Chondrocyte (in vitro differentiated cells): ENCODE measurements at places on chromosomes 1 and 21.

GRCh38 chr1:65420590-65421350 lies at the start of the genes LEPR and LEPROT:
LEPR (plus strand) TSS chr1:65420668; CDS start chr1:65565566, 144,898 bp downstream.
LEPROT (plus strand) TSS chr1:65420668; CDS start chr1:65420725, 57 bp downstream.
- H3K27me3 ChIP-seq, result no peaks in the 10 kb centered on the region
- DNase-seq, result no peak
- H3K4me3 ChIP-seq, result no peak within 1 kb of the TSS
- H3K36me3 ChIP-seq, result peaks cover 4% of the 10 kb centered on the region

GRCh38 chr1:109040989-109041620 lies 797 bp downstream of the WDR47 start:
- H3K4me1 ChIP-seq, result peaks cover 15% of the 10 kb centered on the region
- H3K27ac ChIP-seq, result peak overlapping the region; percentile 84
- H3K4me3 ChIP-seq, result peak overlapping the region; percentile 87
- no peaks in the 10 kb centered on the region for H3K36me3 ChIP-seq

DNA sequence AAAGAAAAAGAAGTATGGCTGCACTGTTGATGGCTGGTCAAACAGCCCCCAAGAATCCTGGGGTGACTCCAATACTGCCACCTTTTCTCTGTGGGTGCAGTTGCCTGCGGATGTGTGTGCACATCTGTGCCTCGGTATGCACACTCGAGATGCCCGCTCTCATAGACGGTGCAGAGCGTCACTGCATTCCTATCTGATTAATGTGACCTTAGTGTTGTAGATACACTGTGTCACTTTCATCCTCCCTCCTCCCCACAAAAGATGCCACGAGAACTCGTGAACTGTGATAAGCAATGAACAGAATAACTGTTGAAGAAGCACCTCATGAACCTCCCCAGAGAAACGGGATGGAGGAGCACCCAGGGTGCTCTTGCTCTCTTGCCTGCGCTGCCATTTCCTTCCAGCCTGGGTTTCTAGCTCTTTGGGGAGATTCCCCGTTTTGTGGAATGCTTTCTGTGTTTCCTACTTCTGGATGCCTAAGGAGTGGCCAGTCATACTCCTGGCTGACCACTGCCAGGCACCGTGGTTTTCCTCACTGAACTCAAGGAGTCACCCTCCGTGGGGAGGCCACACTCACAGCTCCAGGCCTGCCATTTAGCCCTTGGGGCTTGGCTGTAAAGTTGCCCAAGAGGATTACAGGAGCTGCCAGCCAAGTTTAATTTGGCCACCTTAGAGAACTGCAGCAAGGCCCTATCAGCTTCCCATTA lies 32.0 kb downstream of the NTPCR start:
- H3K4me1 ChIP-seq, result peaks cover 4% of the 10 kb centered on the region
- H3K4me3 ChIP-seq, result no peak overlapping the region
- DNase-seq, result no peak
- no peaks in the 10 kb centered on the region for H3K27me3 ChIP-seq
- no peak overlapping the region for H3K27ac ChIP-seq

GRCh38 chr1:87800006-87800405 lies 471.3 kb downstream of the LMO4 start:
- H3K36me3 ChIP-seq, result no peaks in the 10 kb centered on the region
- no peak overlapping the region for H3K27ac ChIP-seq
- no peak for DNase-seq
- H3K4me1 ChIP-seq, result peaks cover 15% of the 10 kb centered on the region

DNA sequence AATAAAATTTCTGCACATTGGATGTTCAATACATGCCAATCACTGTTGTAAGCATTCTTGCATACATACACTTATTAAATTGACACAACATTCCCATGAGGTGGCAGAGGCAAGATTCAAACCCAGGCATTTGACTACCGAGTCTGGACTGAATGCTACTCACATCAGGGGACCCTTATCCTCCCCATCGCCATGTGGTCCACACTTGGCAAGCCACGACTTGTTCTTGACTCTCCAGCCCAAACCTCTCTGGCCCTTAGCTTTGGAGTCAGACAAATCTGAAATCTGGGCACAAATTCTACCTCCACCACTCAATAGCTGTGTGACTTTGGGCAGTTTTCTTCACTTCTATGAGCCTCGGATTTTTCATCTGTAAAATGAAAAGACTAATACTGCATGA lies 57.1 kb downstream of the NMNAT2 start:
- no peak for DNase-seq
- peaks cover 13% of the 10 kb centered on the region for H3K27me3 ChIP-seq
- H3K36me3 ChIP-seq, result no peaks in the 10 kb centered on the region
- H3K4me3 ChIP-seq, result no peak overlapping the region
- peaks cover 21% of the 10 kb centered on the region for H3K4me1 ChIP-seq
- H3K27ac ChIP-seq, result no peak overlapping the region

- H3K36me3 ChIP-seq, result no peaks in the 10 kb centered on the region
- no peak overlapping the region for H3K4me3 ChIP-seq
Observed at GRCh38 chr1:171179318-171180227, 5.5 kb upstream of the FMO2 start.

GRCh38 chr1:234111458-234112142 lies 207.1 kb downstream of the SLC35F3 start:
- peaks cover 7% of the 10 kb centered on the region for H3K4me1 ChIP-seq
- peaks cover 34% of the 10 kb centered on the region for H3K27me3 ChIP-seq
- peak overlapping the region; percentile 39 for H3K27ac ChIP-seq
- H3K4me3 ChIP-seq, result no peak overlapping the region
- H3K36me3 ChIP-seq, result no peaks in the 10 kb centered on the region

DNA sequence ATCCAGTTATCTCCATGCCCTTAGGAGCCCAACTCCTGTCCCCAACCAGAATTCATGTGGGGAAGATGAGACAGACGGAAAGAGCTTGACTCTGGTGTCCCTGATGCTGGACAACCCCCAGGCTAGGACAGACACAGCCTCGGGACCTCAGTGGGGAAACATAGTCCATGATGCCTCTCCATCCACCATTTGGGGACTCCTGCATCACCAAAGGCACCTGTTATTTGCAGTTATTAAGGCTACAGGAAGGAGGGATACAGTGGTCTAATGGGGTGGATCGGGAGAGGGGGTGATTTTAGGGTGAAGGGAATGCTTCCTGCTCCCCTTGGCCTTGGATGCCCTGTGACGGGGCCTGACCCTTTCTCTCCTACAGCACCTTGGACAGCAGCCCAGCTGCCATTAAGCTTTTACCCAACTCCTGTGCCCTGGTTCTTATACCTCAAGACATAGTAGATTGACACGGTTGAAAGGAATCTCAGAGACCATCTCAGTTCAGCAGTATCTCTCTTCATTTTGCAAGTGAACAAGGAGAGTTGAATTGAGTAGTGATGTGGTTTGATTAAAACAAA lies 111.6 kb downstream of the MATN1 start:
- DNase-seq, result no peak
- no peaks in the 10 kb centered on the region for H3K4me1 ChIP-seq
- H3K27me3 ChIP-seq, result peaks cover 33% of the 10 kb centered on the region
- no peak overlapping the region for H3K27ac ChIP-seq
- no peaks in the 10 kb centered on the region for H3K36me3 ChIP-seq

DNA sequence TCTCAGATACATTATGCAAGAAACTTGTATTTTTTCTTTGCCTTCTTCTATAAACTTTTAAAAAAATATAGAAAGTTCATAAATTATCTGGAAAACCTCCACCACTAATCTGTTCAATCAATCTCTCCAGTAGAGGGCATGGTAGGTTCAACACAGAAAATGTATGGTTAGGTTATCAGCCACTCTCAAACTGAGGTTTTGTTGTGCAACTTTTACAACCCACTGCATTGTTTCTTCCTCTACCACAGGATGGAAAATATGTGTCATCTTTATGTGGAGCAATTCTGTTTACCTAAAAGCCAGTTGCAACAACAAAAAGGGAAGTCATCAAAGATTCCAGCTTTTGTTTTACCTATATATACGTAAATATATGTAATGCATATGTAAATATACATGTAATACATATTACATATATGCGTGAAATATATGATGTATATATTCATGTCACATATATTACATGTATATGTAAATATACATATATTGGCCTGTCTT lies 3.0 kb upstream of the RGS2 start:
- DNase-seq, result no peak
- peaks cover 4% of the 10 kb centered on the region for H3K36me3 ChIP-seq
- H3K27ac ChIP-seq, result no peak overlapping the region
- H3K4me1 ChIP-seq, result peaks cover 37% of the 10 kb centered on the region

DNA sequence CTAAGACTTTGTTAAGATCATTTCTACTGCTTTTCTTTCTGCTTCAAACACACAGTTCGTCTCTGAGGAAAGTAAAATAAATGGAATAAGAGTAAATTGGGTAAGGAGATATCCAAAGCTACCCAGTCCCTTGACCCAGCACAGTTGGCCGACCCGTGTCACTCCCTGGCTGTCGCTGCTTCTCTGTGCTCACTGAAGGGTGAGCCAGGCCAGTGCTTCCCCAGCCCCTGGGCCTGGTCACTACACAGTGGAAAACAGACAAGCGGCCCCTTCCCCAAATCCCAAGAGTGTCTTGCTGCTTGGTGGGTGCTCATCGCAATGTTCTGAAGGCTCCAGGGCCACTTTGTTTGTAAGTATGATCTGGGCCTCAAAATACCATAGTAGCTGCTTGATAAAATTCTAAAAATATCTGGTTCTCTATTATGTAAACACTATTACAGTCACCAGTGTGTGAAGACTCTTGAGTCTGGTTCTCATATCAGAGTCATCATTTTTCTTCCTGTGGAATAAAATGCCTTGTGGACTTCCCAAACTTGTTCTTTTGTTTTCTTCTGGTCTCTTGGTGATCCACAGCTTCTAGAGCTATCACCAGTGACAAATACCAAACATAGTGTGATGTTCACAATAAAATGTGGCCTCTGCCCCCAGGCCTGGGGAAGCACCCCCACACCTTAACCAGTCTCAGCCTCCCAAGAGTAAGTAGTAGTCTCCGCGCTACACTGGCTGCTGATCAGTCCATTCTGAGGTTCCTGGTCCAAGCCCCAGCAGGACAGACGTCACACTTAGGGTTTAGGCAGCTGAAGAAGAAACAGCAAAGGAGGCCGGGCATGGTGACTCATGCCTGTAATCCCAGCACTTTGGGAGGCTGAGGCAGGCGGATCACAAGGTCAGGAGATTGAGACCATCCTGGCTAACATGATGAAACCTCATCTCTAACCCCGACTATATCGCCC lies 106.2 kb downstream of the DHRS3 start:
- H3K36me3 ChIP-seq, result peaks cover 16% of the 10 kb centered on the region
- DNase-seq, result no peak
- no peak overlapping the region for H3K27ac ChIP-seq
- H3K4me1 ChIP-seq, result peaks cover 8% of the 10 kb centered on the region
- H3K4me3 ChIP-seq, result no peak overlapping the region

GRCh38 chr1:235077571-235078479 lies 50.8 kb downstream of the TOMM20 start:
- no peak overlapping the region for H3K27ac ChIP-seq
- DNase-seq, result no peak
- H3K36me3 ChIP-seq, result no peaks in the 10 kb centered on the region

- H3K27ac ChIP-seq, result peak overlapping the region; percentile 93
- H3K4me1 ChIP-seq, result peaks cover 38% of the 10 kb centered on the region
- no peaks in the 10 kb centered on the region for H3K27me3 ChIP-seq
- DNase-seq, result no peak
- peak overlapping the region; percentile 80 for H3K4me3 ChIP-seq
- H3K36me3 ChIP-seq, result peaks cover 16% of the 10 kb centered on the region
Observed at GRCh38 chr1:43368646-43369020, 822 bp upstream of the ELOVL1 start.

DNA sequence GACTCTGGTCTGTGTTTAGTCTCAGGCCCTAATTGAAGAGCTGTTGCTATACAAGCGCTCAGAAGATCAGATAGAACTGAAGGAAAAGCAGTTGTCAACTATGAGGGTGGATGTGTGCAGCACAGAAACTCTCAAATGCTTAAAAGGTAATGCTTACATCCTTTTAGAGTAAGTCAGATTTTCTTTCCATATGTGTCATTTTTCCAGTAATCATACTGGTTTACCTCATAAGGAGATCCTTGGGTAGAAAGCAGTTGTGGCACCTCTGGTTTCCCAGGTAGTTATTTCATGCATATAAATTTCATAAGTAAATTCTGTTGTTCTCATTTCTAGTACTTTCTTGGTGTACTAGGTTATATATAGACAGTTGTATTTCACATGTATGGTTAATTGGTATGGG lies 43.0 kb upstream of the TARS2 start:
- H3K36me3 ChIP-seq, result peaks cover 24% of the 10 kb centered on the region
- no peak overlapping the region for H3K4me3 ChIP-seq
- no peak for DNase-seq
- H3K27ac ChIP-seq, result no peak overlapping the region
- H3K4me1 ChIP-seq, result no peaks in the 10 kb centered on the region

- H3K27me3 ChIP-seq, result no peaks in the 10 kb centered on the region
- no peak overlapping the region for H3K27ac ChIP-seq
- no peaks in the 10 kb centered on the region for H3K36me3 ChIP-seq
- H3K4me1 ChIP-seq, result peaks cover 9% of the 10 kb centered on the region
- DNase-seq, result peak; percentile 76
Observed at GRCh38 chr21:43954042-43954441, 58.1 kb upstream of the TRAPPC10 start.

- no peak overlapping the region for H3K27ac ChIP-seq
- no peaks in the 10 kb centered on the region for H3K36me3 ChIP-seq
- H3K27me3 ChIP-seq, result no peaks in the 10 kb centered on the region
- H3K4me1 ChIP-seq, result no peaks in the 10 kb centered on the region
- H3K4me3 ChIP-seq, result no peak overlapping the region
Observed at GRCh38 chr1:191618181-191618580, 540.1 kb upstream of the RGS18 start.

DNA sequence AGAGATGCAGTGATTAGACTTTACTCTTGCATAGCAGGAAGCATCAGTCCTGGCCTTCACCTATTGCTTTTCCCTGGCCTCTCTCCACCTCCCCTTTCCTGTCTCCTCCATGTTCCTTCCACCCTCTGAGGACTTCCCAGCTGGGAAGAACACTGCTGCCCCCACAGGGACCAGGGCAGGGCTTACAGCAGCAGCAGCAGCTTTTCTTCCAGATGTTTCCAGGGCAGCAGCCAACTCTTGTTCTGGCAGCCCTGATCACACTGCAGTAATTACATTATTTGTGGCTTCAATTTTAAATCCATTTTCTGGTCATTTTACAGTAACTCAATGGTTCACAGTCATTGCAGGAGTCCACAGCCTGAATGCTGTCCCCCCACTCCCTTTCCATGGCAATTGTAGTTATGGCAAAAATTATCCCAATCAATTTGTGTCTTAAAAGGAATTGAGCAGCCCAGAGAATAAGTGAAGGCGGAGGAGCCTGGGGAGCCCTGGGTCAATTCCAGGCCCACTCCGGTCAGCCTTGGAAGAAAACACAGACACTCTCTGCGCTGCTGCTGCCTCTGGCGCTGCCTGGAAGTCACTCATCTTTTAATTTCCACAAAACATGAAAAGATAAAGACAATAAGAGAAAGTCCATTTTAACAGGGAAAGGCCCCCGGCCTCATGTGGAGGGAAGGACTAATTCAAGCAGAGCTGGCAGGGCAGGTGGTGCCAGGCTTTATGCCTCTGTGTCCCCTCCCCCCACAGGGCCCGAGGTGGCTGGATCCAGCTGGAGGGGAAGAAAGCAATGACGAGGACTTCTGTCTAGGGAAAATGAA lies 148.6 kb downstream of the GRIK3 start:
- no peaks in the 10 kb centered on the region for H3K36me3 ChIP-seq
- H3K4me1 ChIP-seq, result no peaks in the 10 kb centered on the region
- no peaks in the 10 kb centered on the region for H3K27me3 ChIP-seq
- H3K4me3 ChIP-seq, result no peak overlapping the region
